SJSA1 (cell line): ENCODE measurements at places on chromosomes 2 and 18.

GRCh38 chr18:22318745-22319407 lies 98.8 kb downstream of the CTAGE1 start:
- no peak for DNase-seq

- no peak for DNase-seq
Observed at GRCh38 chr2:26478366-26478765, 442 bp upstream of the OTOF start.

GRCh38 chr2:8475349-8476031 lies 206.4 kb upstream of the ID2 start:
- DNase-seq, result no peak

GRCh38 chr2:70123051-70123828 lies 36.0 kb downstream of the PCBP1 start:
- DNase-seq, result no peak

- no peak for DNase-seq
Observed at GRCh38 chr2:241933179-241933911, 63.8 kb downstream of the RTP5 start.

- no peak for DNase-seq
Observed at GRCh38 chr2:80476535-80477117, 172.1 kb upstream of the LRRTM1 start.

GRCh38 chr2:15636972-15637785 lies 45.5 kb downstream of the DDX1 start:
- peak; percentile 53 for DNase-seq

GRCh38 chr18:76570856-76571255 lies 75.8 kb upstream of the ZNF516 start:
- no peak for DNase-seq

DNA sequence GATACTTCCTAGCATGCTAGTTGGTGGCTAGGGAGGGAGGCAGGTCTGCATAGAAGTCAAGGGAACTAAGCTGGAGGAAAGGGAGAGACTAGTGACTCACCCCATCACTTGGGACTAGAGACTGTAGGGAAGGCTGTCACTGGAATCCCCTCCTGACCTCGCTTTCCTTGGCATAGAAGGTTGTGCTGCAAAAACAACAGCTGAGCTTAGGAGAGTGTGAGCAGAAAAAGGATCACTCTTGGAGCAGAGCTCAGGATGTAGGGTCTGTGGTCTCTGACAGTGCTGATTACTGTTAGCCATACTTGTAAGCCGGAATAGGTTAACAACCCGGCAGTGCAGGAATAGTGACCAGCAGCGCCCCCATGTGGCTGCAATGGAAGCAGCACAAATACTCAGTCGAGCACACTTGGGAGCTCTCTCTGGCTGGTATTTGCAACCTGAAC lies 66.9 kb upstream of the SMAD2 start:
- no peak for DNase-seq

DNA sequence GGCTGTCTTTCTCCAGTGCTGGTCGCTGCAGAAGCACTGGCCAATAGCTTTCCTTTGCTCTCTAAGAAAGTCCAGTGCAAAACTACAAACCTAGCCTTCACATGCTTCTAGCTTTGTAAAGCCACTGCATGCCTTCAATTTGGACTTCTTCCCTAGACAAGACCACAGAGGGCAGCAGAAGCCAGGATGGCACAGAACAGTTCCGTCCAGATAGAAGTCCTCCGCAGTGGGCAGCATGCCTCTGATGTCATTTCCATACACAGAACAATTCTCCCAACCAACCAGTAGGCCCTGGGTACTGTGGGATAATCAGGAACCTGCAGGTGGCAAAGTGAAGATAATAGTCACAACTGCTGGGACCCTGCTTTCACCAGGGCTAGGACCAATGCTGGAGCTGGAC lies 3.3 kb downstream of the ST6GAL2 start:
- DNase-seq, result no peak

- no peak for DNase-seq
Observed at GRCh38 chr2:66318009-66318561, 116.8 kb upstream of the MEIS1 start.

- no peak for DNase-seq
Observed at GRCh38 chr2:23522726-23523372, 137.9 kb downstream of the KLHL29 start.
